AG04450 (cell line): ENCODE measurements at places on chromosomes 16 and 17.
A peak's percentile ranks its signal among the peaks of the same experiment; 100 is the strongest.

- no peak for DNase-seq
Measured at GRCh38 chr16:12157517-12158093, 181.1 kb downstream of the SNX29 start.

DNA sequence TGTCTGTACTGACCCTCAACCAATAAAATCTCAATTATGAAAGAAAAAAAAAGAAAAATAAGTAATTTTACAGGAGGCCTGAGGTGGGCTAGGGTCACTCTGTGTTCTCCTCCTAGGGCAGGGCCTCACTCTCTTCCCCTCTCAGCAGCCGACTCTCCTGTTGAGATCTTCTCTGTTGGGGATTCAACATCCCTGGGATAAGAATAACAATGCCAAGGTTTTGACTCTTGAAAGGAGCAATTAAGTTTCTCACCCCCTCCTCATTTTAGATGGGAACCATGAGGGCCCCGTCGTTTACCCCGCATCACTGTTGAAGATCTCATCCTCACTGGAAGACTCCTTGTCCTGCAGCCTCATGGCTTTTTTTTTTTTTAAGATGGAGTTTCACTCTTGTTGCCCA lies 21.5 kb upstream of the BRCA1 start:
- DNase-seq, result no peak

DNA sequence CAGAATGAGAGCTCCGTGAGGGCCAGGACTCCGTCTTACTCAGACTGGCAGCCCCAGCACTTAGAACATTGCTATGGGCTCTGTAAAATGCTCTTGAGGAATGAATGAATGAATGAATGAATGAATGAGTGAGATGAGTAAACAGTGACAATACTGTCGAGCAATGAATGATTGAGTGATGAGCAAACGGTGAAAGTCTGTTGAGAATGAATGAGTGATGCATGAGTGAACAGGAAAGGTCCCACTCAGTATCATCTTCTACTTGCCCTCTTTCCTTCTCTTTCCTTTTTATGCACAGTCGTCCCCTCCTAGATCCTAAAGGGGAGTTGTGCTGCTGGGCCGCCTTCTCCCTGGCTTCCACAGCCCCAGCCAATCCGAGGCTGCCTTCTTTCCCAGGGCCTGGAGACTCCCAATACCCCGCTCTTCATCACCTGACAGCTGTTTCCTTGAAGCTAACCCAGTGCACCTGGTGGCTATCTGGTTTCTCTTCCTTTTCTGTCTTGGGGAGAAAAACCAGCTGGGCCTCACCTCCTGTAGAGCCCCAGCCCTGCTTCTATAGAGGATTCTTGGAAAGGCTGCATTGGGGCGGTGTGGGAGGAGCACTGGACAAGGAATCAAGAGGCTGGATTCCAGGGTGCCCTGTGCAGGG lies 32.7 kb upstream of the CACNG1 start:
- no peak for DNase-seq

- DNase-seq, result no peak
Measured at GRCh38 chr17:38709104-38709820, 4.2 kb downstream of the MLLT6 start.

DNA sequence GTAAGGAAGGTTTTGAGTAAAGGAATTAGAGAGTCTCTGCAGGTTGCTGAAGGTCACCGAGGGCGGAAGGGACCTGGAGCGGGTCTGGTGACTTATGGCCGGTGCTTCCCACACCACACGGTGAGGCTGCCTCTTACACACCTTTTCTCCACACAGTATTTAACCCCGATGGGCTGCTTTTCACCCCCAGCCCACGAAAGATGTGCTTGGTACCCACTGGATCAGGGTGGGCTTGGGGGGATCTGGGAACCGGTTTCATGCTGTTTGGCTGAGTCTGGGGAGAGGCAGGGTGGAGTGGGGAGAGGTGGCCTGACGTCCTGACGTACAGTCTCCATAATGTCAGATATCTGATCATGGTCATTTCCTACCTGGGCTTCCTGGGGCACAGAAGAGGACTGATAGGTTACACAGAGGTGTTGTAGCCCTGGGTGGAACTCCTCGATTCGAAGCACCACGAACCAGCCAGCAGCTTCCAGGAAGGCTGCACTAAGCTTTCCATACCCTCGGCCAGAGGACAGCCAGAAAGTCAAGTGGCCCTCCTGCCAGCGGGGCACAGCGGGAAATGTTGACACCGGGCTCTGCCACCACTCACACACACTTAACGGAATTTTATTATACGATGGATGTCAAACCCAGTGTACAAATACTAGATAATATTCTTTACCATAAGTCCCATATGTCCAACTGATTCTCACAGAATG lies 34.0 kb downstream of the OR1D5 start:
- no peak for DNase-seq

GRCh38 chr17:68518063-68518815 lies 6.0 kb downstream of the PRKAR1A start:
- no peak for DNase-seq

DNA sequence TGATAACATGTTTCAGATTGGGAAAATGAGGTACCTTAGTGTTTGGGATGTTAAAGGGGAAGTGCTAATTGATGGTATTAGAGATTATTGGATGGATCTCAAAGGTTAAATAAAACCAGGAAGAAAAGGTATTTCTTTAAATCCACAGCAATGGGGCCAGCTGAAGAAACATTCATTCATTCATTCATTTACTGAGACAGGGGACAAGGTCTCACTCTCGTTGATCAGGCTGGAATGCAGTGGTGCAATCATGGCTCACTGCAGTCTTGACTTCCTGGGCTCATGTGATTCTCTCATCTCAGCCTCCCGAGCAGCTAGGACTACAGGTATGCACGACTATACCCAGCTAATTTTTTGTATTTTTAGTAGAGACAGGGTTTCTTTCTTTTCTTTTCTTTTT lies 19.8 kb downstream of the EARS2 start:
- no peak for DNase-seq

- DNase-seq, result no peak
Measured at GRCh38 chr16:11582157-11582814, 4.4 kb downstream of the LITAF start.

DNA sequence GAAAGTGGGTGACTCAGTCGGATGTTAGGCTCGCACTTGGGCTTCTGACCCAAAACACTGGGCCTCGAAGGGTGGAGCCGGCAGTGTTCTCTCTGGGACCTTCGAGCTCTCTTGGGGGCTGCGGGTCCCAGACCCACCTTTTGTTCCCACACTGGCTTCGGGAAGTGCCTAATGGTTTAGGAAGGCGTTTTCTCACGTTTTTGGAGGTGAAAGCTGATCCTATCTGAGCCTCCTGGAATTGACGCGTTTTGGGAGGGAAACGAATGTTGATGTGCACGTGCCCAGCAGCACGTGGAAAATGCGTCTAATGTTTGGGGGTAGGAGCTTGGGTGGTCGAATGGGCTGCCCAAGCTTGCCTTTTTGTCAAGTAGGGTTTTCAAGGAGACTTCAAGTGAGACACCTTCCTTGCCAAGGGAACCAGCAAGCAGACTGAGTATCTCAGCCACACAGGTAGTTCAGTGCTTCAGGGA lies 666 bp downstream of the HGS start:
- DNase-seq, result no peak

GRCh38 chr17:6421700-6422604 lies 13.0 kb downstream of the AIPL1 start:
- peak; percentile 32 for DNase-seq

GRCh38 chr17:76405967-76406647 lies 21.7 kb downstream of the SPHK1 start:
- DNase-seq, result no peak

DNA sequence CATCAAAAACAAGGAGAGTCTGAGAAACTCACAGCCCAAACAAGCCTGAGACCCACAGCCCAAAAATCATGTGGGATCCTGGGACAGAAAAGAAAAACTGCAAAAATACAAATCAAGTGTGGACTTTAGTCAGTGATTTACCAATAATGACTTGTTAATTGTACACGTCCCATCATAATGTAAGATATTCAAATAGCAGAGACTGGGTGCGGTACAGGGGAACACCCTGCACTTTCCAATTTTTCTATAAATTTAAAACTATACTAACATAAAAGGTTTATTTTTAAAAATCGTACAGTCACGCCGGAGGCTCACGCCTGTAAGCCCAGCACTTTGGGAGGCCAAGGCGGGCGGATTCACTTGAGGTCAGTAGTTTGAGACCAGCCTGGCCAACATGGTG lies 8.8 kb downstream of the CEP131 start:
- no peak for DNase-seq

DNA sequence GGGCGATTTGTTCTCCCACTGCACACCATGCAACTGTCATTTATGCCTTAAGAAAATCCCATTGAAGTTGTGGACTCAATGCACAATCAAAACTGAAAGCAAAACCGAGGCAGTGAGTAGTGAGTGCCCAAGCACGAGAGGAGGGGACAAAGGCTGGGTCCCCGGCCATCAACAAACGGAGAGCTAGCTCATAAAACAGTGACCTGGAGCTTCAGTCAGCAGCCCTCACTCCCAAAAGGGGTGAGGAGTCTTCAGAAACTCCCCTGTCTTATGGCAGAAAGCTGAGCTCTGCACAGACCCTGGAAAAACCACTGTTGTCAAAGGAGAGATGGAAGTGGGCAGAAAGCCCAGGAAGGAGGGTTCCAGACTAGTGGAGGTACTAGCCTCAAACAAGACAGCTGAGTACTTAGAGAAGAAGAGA lies 96.9 kb downstream of the ADCY9 start:
- no peak for DNase-seq

GRCh38 chr16:57693550-57693949 lies 1.1 kb upstream of the DRC7 start:
- no peak for DNase-seq

DNA sequence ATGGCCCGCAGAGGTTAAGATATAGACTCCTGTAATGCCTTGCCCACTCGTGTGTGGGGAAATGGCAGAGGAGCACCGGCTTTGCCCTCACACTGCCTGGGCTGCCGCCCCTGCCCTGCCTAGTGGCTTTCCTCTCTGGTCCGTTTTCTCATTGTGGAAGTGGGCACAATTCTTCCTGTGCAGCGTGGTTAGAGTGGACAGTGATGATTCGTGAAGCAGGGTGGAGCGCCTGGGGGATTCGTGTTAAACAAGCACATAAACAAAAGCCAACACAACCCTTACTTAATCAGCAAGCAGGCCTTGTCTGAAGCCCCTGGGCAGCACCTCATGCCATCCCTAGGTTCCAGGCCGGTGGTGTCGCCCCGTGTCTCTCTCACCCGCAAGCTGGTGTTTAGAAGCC lies 269.7 kb downstream of the SEC14L1 start:
- DNase-seq, result no peak

DNA sequence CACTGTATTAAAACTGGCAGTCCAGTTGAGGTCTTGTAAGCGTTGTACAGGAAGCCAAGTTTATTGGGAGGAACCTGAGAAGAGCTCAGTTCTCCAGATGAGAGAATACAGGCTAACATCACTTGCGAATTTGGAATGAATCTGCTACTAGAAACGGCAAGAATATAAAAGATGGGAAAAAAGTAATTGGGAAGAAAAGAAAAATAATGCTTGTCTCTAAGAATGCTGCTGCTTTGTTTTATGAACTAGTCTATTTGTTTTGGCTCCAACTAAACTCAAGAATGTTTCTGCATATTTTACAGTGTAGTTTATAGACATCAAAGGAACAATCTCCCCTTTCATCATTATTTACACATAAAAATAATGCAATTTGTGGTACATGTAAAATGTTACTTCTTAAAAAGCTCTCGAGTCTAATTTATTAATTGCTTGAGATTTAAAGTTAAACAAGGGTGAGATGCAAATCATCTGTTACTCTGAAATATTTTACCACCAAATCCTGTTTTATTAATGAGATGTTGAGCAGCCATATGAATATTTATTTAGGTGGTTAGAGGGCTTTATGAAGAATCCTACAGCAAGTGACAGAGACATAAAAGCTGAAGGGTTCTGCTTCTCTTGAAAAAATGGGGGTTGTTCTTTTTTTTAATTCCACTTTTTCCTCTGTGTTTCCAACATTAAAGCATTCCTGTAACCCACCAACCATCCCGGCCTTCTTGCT lies 162.1 kb upstream of the AXIN2 start:
- DNase-seq, result no peak

- DNase-seq, result no peak
Measured at GRCh38 chr17:18921485-18921884, 30.5 kb upstream of the SLC5A10 start.
